SJSA1 (cell line): ENCODE measurements at places on chromosomes 12 and 14. TPM values are rescaled to one million over a fixed set of nuclear protein-coding genes. Genes with fewer than 3 reads are reported as not detected.

GRCh38 chr14:63164108-63164683 is 40.0 kb upstream of the RHOJ start:
- H3K4me3 ChIP-seq: no peak overlapping the region
- no peaks in the 10 kb centered on the region for H3K27me3 ChIP-seq
- no peak overlapping the region for H3K27ac ChIP-seq
- DNase-seq: no peak
- no peaks in the 10 kb centered on the region for H3K36me3 ChIP-seq

GRCh38 chr14:63563370-63564026 is 20.3 kb upstream of the PPP2R5E start:
- no peaks in the 10 kb centered on the region for H3K36me3 ChIP-seq
- H3K4me3 ChIP-seq: no peak overlapping the region
- no peaks in the 10 kb centered on the region for H3K4me1 ChIP-seq
- no peak for DNase-seq
- H3K27ac ChIP-seq: no peak overlapping the region
- no peaks in the 10 kb centered on the region for H3K27me3 ChIP-seq

DNA sequence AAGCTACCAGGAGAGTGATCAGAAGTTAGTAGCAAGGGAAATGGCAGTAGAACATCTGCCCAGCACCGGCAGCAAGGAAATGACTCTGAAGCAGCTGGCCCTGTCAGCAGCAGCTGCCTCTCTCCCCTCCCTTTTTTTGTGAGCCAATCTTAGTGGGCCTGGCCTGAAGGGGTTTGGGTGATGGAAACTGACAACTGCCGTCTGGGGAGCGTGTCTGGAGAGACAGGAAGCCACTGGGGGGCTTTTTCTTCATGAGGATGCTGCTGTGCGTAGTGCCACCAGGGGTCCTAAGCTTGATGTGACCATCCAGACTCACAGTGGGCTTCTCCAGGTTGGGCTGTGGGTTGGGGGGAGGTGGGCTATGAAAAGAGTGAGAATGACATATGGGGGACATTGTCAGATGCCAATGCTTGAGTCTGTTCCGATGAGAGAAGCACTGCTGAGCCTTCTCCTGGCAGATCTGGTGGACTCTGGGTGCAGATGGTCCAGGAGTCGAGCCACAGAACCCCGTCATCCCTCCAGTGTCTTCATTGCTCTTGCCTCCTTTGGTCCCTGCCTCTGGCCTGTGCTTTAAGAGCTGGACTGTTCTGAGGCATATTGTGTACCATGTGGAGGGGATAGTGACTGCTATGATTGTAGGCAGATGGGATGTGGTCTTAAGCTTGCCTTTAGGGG is 87.6 kb upstream of the HIF1A start:
- peaks cover 34% of the 10 kb centered on the region for H3K4me1 ChIP-seq
- DNase-seq: no peak
- no peak overlapping the region for H3K27ac ChIP-seq

DNA sequence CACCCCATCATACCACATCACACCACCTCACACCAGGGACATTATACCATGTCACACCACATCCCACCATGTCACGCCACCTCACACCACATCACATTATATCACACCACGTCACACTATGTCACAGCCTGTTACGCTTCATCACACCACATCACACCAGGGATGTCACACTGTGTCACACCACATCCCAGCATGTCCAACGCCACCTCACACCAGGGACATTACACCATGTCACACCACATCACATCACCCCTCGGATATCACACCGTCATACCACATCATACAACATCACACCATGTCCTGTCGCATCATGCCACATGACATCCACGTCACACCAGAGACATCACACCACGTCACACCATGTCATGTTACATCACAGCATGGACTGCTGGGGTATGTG is 235.5 kb downstream of the TMEM121 start:
- no peaks in the 10 kb centered on the region for H3K36me3 ChIP-seq
- H3K27me3 ChIP-seq: no peaks in the 10 kb centered on the region
- H3K4me1 ChIP-seq: no peaks in the 10 kb centered on the region
- no peak overlapping the region for H3K4me3 ChIP-seq

DLGAP5 gene
- total RNA-seq: 67.7 and 83.1 TPM in 2 replicates

BEST3 gene
- not detected in 2 replicates for total RNA-seq

- DNase-seq: no peak
- no peak overlapping the region for H3K4me3 ChIP-seq
- H3K36me3 ChIP-seq: no peaks in the 10 kb centered on the region
- no peaks in the 10 kb centered on the region for H3K4me1 ChIP-seq
- no peak overlapping the region for H3K27ac ChIP-seq
- no peaks in the 10 kb centered on the region for H3K27me3 ChIP-seq
Observed at GRCh38 chr14:55746558-55746957, 166.6 kb downstream of the KTN1 start.

NKX2-1 gene
- total RNA-seq: not detected in 2 replicates

DNA sequence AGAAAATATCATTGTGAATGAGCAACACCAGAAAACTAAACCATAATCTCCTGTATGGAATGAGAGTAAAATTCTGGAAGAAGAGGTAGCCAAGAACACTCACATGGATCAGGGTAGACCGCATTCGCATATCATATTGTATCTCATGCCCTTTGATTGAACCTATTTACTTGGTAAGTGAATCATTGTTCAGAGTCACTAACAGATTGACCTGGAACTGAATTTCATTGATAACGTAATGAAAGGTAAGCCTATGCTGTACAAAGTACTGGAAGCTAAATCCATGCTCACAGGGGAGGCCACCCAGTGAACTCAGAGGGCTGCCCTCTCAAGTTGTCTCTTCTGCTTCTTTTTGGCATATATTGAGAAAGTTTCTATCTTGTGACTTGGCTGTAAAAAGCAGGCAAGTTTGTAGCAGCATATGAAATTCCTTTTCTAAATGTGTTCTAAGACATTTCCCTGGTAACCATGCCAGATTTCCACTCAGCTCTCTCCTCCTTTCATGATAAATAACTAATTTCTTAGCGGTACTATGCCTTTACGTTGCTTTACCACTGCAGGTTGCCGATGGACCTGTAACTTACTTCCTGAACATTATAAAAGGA is 91.4 kb downstream of the PLCZ1 start:
- DNase-seq: no peak
- no peaks in the 10 kb centered on the region for H3K36me3 ChIP-seq

DNA sequence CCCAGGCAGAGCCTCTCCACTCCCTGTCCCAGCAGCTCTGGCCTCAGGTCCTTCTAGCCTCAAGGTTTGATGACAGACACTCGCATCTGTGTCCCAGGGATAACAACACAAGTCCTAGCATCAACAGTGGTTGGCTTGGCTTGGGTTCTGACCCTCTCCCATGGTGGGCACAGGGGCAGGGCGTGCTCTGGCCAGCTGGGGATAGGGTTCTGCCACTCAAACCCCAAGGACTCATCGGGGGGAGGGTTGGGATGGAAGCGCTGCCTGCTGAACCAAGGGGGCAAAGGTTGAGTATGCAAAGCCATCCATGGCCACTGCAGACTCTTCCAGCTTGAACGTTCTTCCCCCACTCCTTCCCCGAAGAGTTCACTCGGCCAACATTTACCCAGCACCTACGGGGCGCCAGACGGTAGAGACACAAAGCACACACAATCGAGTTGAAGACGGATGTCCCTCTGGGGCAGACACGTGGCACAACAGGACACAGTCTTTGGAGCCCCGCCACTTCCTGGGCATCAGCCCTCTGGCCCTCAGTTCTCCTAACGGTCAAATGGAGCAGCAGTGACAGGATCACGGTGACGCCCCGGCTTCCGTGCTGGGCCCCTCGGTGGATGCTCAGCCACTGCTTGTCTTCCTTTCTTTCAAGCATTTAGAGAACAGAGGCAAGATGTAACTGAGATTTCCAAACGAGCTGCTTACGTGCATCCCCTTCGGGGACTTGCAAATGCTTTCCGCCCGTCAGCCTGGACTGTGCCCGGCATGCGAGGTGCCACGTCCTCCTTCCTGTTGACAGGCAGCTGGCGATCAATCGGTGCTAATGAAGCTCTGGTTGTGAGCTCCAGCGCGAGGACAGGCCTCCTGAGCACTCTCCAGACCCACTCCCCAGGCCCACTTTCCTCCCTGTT is 42.6 kb downstream of the DLK1 start:
- H3K36me3 ChIP-seq: no peaks in the 10 kb centered on the region
- H3K4me3 ChIP-seq: no peak overlapping the region
- no peaks in the 10 kb centered on the region for H3K27me3 ChIP-seq
- no peak overlapping the region for H3K27ac ChIP-seq

GRCh38 chr14:35331605-35332516 is 39.7 kb downstream of the PSMA6 start:
- H3K27me3 ChIP-seq: no peaks in the 10 kb centered on the region
- DNase-seq: peak; percentile 36
- H3K27ac ChIP-seq: no peak overlapping the region
- no peaks in the 10 kb centered on the region for H3K36me3 ChIP-seq
- H3K4me3 ChIP-seq: no peak overlapping the region
- no peaks in the 10 kb centered on the region for H3K4me1 ChIP-seq

DNA sequence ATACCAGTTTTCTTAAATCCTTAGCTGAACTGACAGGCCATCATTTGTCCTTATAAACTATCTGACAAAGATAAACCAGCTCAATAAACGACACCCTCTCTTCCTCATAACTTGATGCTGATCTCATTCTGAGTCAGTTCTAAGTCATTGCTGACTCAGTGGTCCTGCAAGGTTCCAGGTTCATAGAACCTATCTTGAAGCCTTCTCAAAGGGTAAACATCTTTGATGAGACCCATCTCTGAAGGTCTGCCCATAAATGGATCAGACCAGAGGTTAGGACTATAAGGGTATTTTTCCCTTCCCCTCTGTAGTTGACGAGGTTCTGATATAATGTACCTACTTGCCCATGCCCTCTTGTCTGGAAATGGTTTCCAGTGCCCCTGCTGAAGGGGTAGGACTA is 11.9 kb downstream of the NAA25 start:
- H3K4me1 ChIP-seq: peaks cover 41% of the 10 kb centered on the region
- H3K4me3 ChIP-seq: no peak overlapping the region
- no peaks in the 10 kb centered on the region for H3K27me3 ChIP-seq
- H3K27ac ChIP-seq: peak overlapping the region; percentile 43
- H3K36me3 ChIP-seq: peaks cover 63% of the 10 kb centered on the region

ASCL1 gene
- total RNA-seq: not detected in 2 replicates

DNA sequence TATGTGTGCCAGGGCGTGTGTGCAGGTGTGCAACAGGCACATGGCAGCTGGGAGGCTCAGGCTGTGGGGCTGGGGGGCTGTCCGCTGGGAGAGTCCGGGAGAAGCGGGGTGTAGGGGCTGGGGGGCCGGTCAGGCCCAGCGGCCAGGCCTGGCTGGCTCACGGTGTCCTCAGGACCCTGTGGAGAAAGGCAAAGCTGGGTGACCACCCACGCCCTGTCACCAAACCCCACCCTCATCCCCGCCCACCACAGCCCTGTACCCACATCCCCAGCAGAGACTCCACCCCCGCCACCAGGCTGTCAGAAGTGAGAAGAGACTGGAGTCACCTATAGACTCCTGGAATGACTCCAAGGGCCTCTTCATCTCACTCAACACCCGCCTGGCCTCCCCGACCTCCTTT is 85.3 kb downstream of the SCARB1 start:
- no peak overlapping the region for H3K27ac ChIP-seq
- no peaks in the 10 kb centered on the region for H3K27me3 ChIP-seq
- H3K36me3 ChIP-seq: no peaks in the 10 kb centered on the region
- H3K4me3 ChIP-seq: no peak overlapping the region

C14orf119 gene
- 33.1 and 37.9 TPM in 2 replicates for total RNA-seq

SPTB gene
- 1.1 and 2.0 TPM in 2 replicates for total RNA-seq

TMEM63C gene
- 0.66 TPM in 1 of 2 replicates, not detected in the other for total RNA-seq

- H3K4me1 ChIP-seq: peaks cover 12% of the 10 kb centered on the region
- no peak overlapping the region for H3K27ac ChIP-seq
- H3K27me3 ChIP-seq: no peaks in the 10 kb centered on the region
- peaks cover 87% of the 10 kb centered on the region for H3K36me3 ChIP-seq
- no peak for DNase-seq
Observed at GRCh38 chr14:94058128-94058673, 22.8 kb downstream of the DDX24 start.

IL23A gene
- 1.4 TPM in 1 of 2 replicates, not detected in the other for total RNA-seq

CFAP251 gene
- 10.2 and 13.8 TPM in 2 replicates for total RNA-seq

PSMC6 gene
- total RNA-seq: 168 and 216 TPM in 2 replicates

COX14 gene
- 49.7 and 62.3 TPM in 2 replicates for total RNA-seq

GRCh38 chr14:99518441-99519346 is 37.5 kb downstream of the CCNK start:
- peaks cover 48% of the 10 kb centered on the region for H3K36me3 ChIP-seq
- H3K27ac ChIP-seq: no peak overlapping the region
- H3K27me3 ChIP-seq: no peaks in the 10 kb centered on the region
- H3K4me1 ChIP-seq: peaks cover 28% of the 10 kb centered on the region
- no peak overlapping the region for H3K4me3 ChIP-seq

RNASE3 gene
- not detected in 2 replicates for total RNA-seq

DNA sequence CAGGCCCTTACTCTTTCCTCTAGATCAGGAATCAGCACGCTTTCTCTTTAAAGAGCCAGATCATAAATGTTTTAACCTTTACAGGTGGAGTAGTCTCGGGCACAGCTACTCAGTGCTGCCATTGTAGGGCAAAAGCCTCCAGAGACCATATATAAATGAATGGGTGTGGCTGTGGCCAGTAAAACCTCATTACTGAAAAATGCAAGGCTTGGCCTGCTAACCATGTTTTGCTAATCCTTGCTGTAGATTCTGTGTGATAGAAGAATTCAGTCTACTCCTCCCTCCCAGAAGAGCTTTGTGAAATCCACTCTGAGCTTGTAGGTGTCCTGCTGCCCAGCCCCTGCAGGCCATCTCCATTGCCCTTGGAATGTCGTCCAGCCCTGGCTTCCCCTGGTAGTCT is 58.1 kb downstream of the HSP90AA1 start:
- DNase-seq: no peak
- no peaks in the 10 kb centered on the region for H3K27me3 ChIP-seq
- H3K27ac ChIP-seq: peak overlapping the region; percentile 35
- peaks cover 11% of the 10 kb centered on the region for H3K4me1 ChIP-seq
- no peak overlapping the region for H3K4me3 ChIP-seq
- H3K36me3 ChIP-seq: peaks cover 94% of the 10 kb centered on the region

DNA sequence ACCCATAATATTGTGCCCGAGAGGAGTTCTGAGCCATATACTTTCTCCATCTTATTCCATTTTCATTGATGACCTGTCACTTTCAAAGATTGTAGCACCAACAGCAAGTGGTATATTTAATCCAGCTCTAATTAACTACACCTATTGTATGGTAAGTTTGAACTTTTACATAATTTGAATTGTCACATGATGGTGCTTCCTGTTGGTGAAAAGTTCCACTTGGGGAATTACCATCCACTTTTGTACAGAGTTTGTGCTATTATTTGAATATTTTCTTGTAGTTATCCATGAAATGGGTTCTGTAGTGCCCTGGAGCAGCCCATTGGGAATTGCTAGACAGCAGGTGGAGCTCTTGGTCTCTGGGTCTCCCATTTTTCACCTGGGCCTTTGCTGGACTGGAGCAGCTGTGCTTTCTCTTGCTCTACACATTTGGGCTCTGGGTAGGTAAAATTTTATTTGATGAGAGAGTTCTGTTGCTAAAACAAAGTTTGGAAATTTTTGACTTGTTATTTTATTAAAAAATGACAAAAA is 3.0 kb downstream of the SMCO3 start:
- H3K4me3 ChIP-seq: no peak overlapping the region
- no peak for DNase-seq
- H3K27ac ChIP-seq: no peak overlapping the region
- no peaks in the 10 kb centered on the region for H3K36me3 ChIP-seq
- no peaks in the 10 kb centered on the region for H3K27me3 ChIP-seq

- H3K36me3 ChIP-seq: no peaks in the 10 kb centered on the region
- H3K27me3 ChIP-seq: no peaks in the 10 kb centered on the region; the same call in 1 of the 2 replicates
- no peaks in the 10 kb centered on the region for H3K4me1 ChIP-seq
- no peak for DNase-seq
Observed at GRCh38 chr12:30485230-30485890, 210.3 kb downstream of the IPO8 start.
